ENCODE measurements at places on chromosomes 12 and 14.

DNA sequence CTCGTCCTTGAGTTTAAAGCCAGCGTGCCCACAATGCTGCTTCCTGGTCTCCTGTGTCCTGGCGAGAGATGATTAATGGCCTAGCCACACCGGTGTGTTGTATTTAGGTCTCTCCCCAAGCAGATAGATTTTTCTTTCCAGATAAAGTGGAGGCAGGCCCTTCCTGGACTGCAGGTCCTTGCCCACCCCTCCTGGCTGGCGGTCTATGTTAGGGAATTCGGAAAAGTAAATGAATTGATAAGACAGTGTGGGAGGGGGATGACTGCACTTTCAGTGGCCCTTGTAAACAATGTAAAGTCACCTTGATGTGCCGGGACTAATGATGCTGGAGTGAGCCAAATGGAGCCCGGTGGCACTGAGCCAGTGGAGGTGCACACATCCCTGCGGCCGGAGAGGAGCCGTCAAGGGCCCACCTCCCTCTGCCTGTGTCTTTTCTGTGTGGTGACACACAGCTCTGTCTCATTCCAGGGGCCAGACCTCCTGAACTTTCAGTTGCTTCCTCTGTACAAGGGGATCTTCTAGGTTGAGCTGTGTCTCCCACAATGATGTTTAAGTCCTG, 70.6 kb upstream of the ESRRB start:
- DNase-seq = no peak

DNA sequence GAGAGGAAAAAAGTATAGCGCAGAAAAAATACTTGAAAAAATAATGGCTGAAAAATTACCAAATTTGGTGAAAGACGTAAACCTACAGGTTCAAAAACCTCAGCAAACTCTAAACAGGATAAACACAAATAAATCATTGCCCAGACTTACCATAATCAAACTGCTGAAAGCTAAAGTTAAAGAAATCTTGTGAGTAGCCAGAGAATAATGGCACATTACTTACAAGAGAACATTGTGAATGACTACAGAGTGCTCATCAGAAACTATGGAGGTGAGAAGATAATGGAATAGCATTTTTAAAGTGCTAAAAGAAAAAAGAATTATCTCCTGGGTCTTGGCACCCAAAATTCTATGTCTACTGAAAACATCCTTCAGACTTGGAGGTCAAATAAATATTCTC, 36.0 kb downstream of the ATF1 start:
- no peak for DNase-seq

- no peak for DNase-seq
These were observed 270.6 kb downstream of the RPS29 start for GRCh38 chr14:49315570-49315969.

GRCh38 chr12:57899010-57899662, 42.2 kb upstream of the ATP23 start:
- DNase-seq = peak; percentile 53

GRCh38 chr14:29271669-29272068, 505.1 kb downstream of the FOXG1 start:
- DNase-seq = no peak

GRCh38 chr12:119423285-119423684, 88.8 kb downstream of the CCDC60 start:
- no peak for DNase-seq

DNA sequence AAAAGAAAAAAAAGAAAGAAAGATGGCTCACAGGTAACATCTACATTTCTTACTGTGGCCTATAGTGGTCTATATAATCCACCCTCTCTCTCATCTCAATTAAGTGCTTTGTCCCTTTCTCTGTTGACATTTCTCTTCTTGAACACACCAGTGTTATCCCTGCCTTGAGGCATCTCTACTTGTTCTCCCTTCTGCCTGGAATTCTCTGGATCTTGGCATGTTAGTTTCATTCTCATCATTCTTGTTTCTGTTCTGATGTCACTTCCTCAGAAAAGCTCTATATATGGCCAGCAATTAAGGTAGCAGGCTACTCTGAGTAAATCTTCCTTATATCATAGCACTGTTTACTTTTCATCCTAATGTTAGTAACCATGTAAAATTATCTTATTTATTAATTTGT, 155.7 kb upstream of the PDZRN4 start:
- no peak for DNase-seq

DNA sequence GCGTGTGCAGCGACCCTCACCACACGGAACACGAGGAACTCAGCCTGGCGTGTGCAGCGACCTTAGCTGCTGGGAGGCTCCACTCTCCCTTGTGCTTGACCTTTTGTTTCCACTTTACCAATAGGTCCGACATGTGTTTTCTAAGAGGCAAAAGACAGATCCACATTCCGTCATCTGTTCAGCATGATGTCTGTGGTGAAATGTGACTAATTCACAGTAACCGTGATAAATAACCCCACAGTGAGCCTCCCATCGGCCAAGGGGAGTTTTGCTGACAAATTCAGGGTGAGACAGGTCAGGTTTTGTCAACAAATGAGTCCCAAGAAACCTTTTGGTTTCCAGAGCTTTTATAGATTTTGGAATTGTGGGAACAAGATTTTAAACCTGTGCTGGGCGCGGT, 55.9 kb downstream of the MOK start:
- no peak for DNase-seq

DNA sequence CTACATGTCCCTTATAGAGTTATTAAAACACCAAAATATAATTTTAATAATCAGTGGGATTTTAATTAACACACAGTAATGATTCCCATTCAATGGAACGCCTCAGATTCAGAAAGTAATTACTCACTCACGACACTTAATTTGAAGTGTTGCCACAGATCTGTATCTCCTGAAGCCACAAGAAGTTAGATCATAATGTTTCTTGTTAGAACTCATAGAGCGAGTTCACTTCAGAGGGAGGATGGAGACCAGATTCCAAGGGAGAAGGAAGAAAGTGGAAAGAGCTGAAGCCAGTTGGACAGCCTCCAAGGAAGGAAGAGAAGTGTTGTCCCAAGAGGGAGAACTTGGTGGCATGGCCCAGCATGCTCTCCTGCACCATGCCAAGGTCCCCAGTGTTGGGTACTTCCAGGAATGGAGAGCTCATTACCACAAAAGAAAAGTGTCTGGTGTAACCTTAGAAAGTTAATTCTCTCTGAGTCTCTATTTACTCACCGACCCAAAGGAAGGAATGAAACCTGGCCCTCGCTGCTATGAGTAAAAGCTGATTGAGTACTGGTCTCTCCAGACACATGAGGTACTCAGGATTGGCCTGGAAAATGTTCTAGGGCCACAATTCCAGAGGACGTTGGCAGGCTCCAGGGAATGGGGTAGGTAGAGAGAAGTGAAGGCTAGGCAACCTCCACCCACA, 305.4 kb downstream of the BCL11B start:
- DNase-seq = no peak

GRCh38 chr12:110403976-110404682, 621 bp upstream of the ANAPC7 start:
- DNase-seq = peak; percentile 49

DNA sequence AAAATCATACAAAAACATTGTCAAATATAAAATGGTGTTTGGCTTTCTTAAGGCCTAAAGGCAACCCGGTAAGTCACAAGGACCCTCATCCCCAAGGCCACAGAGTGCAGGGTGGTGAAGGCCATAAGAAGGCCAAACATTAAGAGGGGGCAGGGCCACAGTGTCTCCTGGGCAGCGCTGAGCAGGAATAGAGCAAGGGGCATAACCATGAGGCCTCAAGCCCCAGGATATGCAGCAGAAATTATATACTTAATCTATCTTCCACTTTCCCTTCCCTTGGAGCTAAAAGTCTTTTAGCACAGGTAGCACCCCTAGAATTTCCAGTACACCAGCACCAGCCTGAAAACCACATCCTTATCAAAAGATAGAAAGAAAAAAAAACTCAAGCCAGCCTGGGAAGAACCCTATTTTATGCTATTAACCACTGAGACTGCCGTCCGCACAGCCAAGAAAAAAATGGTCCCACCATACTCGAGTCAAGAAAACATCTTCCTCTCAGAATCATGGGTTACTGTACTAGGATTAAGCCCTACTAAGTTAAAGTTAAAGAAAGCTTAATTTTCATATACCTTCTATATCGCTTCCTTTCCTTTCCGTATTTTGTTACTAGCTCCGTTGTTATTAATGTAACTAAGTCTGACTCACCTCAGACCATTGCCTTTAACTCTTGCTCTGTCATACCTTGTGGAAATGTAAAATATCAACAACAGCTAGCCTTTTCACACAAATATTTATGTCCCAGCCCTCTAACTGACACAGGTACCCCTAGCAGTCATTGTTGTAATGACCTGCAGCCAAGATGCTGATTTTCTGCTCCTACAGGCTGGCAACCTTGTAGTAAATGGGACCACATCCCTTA, 20.1 kb downstream of the KLRK1 start:
- no peak for DNase-seq

GRCh38 chr12:105431537-105432100, 101.1 kb downstream of the C12orf75 start:
- no peak for DNase-seq

DNA sequence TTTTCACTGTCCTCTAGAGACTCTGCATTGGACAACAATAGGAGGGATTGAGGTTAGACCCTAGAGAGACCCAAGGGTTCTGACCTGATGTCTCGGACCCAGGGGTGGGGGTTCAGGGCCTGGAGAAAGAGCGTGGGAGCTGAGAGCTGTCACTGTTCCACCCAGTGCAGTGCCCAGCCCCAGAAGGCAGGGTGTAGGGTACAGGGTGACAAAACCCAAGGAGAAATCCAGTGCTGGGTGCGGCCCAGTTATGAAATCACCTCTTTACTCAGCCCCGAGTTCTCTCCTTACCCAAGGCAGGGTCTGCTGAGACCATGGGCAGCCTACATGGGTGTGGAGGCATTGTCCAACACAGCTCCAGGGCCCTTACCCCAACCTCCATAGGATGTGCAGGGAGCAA, 2.6 kb downstream of the AQP2 start:
- DNase-seq = no peak

DNA sequence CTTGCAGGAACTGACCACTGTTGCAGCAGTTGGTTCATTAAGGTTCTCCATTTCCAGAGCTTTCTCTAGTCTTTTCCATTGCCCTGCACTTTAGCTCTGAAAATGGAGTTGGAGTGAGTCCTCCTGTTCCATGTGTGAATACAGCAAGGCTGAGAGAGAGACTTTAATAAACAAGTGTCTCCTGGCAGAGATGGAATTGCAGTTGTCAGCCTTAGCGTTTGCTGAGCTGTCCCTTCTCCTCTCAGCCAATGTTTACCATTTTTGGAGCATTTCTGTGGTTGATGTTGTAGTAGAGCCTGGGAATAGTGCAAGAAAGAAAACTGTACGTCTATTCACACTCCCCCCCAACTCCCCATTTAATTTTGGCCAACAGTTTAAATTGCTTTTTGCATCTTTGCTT, 7.5 kb upstream of the MANSC4 start:
- DNase-seq = no peak

DNA sequence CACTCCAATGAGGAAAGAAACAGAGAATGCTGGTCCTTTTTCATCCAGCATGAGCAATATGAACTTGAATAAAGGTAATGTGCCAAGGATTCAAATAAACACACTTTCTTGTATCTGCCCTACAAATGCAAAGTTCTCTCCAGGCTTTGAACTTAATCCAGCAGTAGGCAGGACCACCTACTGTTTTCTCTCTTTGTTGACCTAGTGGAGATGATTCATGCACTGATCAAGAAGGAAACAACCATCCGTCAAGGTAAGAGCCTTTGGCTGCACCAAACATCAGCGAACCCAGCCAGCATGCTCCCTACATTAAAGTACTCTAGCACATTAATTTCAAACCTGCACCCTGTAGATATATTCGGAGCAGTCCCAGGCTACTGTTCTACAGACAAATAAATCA, 489.3 kb downstream of the GALC start:
- DNase-seq = no peak

- DNase-seq = no peak
These were observed at the start of gene EXOC3L4 for GRCh38 chr14:103094406-103095209. TSS of gene EXOC3L4 (plus strand) at chr14:103094725. CDS start at chr14:103100220, 5,495 bp downstream.

DNA sequence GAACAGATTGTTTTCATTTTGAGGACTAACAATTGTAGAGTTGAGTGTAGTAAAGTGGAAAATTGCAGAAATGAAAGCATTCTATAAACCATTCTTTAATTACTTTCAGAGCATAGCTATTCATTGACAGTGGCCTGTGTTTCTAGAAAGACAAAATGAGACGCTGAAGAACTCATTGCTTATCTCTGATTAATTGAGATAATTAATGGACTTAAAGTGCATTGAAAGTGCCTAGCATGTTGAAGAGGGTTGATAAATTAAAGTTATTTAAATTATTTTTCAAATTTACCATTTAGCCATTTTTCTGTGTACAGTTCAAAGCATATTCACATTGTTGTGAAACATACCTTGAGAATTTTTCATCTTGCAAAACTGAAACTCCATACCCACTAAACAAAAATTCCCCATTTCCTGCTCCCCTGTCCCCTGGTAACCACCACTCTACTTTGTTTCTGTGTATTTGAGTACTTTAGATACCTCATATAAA, 57.4 kb downstream of the DAAM1 start:
- no peak for DNase-seq

GRCh38 chr14:91891721-91892220, 24.4 kb upstream of the TC2N start:
- no peak for DNase-seq

GRCh38 chr12:23703051-23703450, 246.4 kb downstream of the SOX5 start:
- DNase-seq = no peak

- no peak for DNase-seq
These were observed 59.9 kb downstream of the MIA2 start for GRCh38 chr14:39293629-39294028.

DNA sequence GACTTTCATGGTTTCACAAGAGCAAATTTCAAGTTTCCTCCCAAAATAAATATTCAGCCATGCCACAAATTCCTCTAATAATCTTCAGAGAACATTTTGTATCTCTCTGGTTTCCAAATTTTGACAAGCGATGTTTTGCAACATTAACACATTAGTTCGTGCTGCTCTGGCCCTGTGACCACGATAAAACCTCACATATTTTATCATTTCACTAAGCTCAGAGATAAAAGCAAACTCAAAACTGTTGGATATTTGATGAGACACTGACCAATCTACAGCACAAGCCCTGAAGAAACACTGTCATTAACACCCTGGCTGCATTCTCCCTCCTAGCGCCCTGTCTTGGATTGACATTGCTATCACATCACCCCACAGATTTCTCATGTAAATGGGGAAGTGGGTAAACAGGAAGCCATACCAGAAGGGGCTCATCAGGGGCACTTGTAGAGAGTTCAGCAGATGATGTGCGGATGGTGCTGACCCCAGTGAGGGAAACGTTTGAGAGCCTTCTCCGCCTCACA, 264.3 kb downstream of the PRKD1 start:
- no peak for DNase-seq

Data from stimulated activated CD4-positive, alpha-beta T cell treated with anti-CD3 and anti-CD28 coated beads, Interleukin-1b, Interleukin-23, amount 100 ng/mL, for 1 hour (primary cell).